ENCODE measurements at places on chromosomes 2 and 18. TPM values are rescaled to one million over a fixed set of nuclear protein-coding genes. Genes with fewer than 3 reads are reported as not detected.

The ADGRF3 gene
- total RNA-seq, result 4.8 TPM

The POTEJ gene
- total RNA-seq, result not detected

The MDH1B gene
- 0.96 TPM for total RNA-seq

The PLGLB1 gene
- total RNA-seq, result 4.4 TPM

The MC4R gene
- not detected for total RNA-seq

The HNRNPLL gene
- 80.7 TPM for total RNA-seq

The CCDC148 gene
- total RNA-seq, result 0.14 TPM

The MARCO gene
- not detected for total RNA-seq

The CCDC85A gene
- not detected for total RNA-seq

The ACTG2 gene
- total RNA-seq, result 0.22 TPM

The PER2 gene
- total RNA-seq, result 8.9 TPM

The PXDN gene
- 0.25 TPM for total RNA-seq

The CCBE1 gene
- 0.81 TPM for total RNA-seq

The SERPINB3 gene
- total RNA-seq, result not detected

The CPLX4 gene
- total RNA-seq, result not detected

The PID1 gene
- total RNA-seq, result not detected

The AOX1 gene
- total RNA-seq, result 0.84 TPM

The MYO3B gene
- total RNA-seq, result 4.1 TPM

The CXCR1 gene
- total RNA-seq, result not detected

The C2orf92 gene
- total RNA-seq, result 18.0 TPM

The MRPL33 gene
- 68.1 TPM for total RNA-seq

Data from activated T-cell treated with anti-CD3 and anti-CD28 coated beads, Interleukin-2, amount 50 U/mL, for 72 hours (primary cell).